ENCODE measurements at places on chromosomes 7 and 10.

DNA sequence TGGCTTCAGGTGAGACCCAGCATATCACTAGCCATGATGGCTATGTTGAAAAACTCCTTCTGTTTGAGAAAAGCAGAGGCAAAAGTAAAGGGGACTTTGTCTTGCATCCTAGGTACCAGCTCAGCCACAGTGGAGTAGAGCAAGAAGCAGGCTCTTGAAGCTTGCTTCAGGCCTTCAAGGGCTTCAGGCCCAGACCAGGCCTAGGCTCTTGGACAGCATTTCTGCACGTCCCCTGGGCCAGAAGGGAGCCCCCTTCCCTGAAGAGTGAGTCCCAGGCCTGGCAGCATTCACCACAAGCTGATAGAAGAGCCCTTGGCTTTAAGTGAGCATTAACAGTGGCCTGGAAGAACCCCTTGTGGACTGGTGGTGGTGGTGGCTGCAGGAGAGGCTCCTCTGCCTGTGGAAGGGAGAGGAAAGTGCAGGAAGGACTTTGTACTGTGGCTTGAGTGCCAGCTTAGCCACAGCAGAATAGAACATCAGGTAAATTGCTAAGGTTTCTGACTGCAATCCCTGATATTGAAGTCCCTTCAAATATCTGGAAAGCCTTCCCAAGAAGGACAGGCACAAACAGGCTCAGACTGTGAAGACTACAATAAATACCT, 28.1 kb upstream of the FAM171A1 start:
- no peak for DNase-seq

- no peak for DNase-seq
These were observed 12.6 kb upstream of the LAMB4 start for GRCh38 chr7:108142675-108143259.

- DNase-seq = no peak
These were observed 255.6 kb downstream of the ZEB1 start for GRCh38 chr10:31574577-31574976.

- DNase-seq = no peak
These were observed 15.5 kb downstream of the ZNF487 start for GRCh38 chr10:43452356-43452914.

- no peak for DNase-seq
These were observed 90.7 kb downstream of the DGKI start for GRCh38 chr7:137755846-137756651.

DNA sequence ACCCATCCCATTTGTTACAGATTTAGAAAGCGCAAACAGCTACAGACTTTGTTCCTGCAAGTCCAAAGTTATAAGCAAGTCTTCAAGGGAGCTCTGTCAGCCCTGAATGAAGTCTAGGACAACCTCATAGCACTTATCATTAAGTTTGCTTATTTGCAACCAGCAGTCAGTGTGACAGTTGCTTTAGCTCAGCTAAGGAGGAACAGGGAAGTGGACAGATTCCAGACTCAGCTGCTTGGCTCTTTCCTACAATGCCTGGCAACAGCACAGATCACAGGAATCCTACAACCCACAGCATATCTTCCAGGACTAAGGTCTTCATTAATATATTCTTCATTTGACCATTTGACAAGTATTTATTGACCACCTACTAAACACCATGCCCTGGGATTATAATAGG, 17.4 kb upstream of the KIF5B start:
- DNase-seq = peak; percentile 34

- peak; percentile 72 for DNase-seq
These were observed 9.8 kb upstream of the LAMB1 start for GRCh38 chr7:108012499-108013430.

DNA sequence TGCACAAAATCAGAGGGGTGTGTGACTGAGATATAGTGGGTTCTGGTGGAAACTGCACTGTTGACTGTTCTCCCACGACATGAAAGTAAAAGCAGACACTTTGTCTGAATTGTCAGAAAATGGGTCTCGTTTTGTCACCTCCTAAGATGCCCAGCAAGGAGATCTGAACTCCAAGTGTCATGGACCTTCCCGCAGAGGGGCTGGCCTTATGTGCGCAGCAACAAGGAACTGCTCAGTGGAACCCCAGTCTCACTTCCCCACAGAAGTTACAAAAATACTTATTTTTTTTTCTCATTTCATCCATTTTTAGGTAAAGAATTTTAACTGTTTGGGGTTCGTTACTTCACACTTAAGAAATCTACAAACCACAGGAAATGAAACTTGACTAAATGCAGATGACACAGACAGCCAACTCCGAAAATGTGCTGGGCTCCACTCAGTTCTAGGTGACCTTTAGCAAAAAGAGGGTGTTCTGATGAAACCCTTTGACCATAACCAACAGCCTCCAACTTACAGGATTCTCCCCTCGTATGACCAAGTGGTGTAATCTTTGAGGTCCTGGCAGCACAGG, 115.0 kb downstream of the FAM107B start:
- no peak for DNase-seq

GRCh38 chr7:68888971-68889385, 709.3 kb upstream of the AUTS2 start:
- peak; percentile 3 for DNase-seq

- no peak for DNase-seq
These were observed 3.2 kb upstream of the RAB18 start for GRCh38 chr10:27500886-27501285.

DNA sequence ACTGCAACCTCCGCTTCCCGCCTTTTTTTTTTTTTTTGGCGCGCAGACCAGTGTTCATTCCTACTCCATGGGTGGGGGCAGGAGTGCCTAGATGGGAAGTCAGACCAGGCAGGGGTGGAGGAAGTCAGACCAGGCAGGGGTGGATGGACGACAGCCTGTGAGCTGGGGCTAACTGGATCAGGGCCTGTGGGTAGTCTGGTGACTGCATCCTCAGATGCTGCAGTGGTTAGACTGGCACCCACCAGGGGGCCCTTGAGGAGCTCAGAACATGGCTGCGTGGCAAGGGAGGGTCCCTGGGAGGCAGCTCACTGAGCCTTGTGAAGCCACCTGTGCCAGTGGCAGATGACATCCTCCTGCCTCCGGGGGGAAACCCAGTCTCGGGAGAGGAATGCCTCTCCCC, 35.1 kb downstream of the RCC1L start:
- DNase-seq = no peak

- DNase-seq = peak; percentile 22
These were observed 19.8 kb downstream of the LSMEM1 start for GRCh38 chr7:112500619-112501018.

Measured in fibroblast of pulmonary artery (primary cell).